ENCODE measurements at places on chromosomes 1 and 21.

DNA sequence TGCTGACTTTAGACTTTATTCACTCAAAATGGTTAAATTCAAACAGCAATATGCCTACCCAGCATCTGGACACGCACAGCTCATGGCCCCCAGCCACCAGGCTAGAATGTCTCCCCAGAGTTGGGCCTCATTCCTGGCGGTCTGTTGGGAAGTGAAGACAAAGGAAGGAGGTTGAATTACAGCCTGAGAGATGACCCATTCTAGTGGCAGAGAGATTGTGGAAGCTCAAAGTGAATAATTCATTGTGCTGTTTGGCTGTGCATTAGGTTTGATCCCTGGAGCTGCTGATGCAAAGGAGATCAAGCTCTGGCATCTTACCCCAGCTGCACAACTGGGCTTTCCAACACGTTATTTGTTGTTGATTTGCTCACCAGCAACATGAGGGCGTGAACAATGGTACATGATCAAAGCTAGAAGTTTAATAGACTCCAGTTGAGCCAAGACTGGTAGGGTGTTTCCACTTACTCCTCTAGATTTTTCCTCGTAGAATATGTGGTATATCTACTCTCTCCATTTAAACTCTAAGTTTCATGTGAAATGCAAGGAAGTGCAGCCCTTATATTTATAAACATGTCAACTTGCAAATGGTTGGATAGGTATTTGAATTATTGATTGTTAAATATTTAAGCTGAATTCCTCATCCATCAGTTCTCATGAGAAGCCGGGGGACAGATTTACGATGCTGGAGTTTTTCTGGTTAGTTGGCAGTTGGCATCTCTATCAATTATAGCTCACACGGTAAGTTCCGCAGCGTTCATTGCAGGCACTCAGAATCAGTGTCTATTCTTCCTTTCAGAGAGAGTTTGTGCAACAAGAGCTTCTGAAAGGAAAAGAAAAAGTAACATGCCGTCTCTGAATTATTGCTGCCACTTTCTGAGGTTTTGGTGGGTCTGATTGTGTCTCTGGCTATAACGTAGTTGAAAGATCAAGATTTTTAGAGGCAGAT lies 222.7 kb downstream of the TM2D1 start:
- DNase-seq = no peak

DNA sequence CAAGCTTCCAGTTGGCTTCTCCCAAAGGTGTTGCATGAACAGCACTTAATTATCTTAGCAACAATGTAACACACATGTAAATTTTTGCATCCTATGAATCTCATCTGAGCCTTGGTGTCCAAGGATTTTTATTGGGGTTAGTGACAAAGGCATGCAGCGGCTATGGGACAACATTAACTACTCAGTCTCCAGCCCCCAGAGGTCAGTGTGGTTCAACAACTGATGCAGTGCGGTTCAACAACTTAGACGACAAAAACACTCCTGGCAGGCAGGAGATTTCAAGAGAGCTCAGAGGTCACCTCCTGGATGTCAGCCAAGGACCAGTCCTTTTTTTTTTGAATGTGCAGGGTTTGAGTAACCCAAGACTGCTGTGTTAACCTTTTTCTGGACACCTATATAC lies 77.5 kb upstream of the HMCN1 start:
- DNase-seq = no peak

- DNase-seq = no peak
Observed at GRCh38 chr1:160082487-160082886, 1.1 kb downstream of the KCNJ9 start.

DNA sequence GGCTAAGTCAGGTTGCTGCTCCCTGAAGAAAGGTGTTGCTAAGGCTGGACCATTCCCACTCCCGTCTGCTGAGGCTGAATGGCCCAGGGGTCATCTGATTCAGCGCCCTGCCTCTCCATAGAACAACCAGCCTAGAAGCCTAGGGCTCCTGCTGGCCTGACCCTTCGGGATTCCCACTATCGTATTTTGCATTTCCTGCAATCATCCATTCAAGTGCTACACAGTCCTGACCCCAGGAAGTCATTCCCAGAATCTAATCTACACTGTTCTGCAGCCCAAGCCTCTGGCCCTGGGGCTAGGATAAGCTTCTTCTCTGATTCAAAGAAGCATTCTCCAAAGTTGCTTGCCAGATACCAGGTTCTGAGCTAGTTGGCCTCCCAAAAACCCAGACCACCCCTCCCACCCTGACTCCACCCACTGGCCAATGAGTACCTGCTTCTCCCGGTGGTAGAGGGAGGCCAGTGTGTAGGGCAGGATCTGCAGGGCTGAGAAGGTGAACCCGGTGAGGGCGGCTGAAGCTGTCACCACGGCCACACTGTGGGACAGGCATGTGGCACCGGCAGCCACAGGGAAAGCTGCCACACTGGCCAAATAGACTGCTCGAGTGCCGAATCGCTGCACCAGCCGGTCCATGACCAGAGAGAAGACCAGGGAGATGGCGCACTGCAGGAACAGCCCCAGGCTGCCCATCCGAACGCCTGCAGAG lies 18.7 kb downstream of the SLC45A3 start:
- no peak for DNase-seq

DNA sequence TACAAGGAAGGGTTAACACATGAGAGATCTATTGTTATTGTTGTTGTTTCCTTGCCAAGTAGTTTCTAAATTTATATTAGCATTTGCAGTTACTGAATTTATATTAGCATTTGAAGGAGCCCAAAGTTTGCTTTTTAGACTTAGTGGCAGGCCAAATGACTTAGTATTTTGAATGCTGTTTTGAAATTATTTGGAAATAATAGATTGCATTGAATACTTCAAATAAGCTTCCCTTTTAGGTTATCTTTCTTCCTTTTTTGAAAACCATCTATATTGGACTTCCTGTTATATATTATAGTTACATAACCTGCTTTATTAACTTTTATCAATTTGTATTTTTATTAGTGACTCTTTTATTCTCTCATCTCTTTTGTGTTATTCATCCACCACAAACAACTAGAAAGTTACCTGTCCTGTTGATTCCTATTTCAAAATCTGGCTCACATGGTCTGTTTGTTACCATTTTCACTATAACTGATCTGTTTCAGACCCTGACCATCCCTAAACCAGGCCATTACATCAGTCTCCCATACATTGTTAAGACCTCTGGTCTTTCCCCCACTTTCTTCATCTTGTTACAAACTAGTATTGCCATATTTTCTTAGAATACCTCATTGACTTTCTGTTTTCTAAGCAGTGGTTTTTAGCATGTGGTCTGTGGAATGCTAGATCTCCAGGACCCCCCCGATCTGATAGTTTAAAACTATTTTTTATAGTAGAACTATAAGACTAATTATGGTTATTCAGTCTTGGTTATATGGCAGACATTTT lies 185.2 kb downstream of the RASAL2 start:
- DNase-seq = no peak

DNA sequence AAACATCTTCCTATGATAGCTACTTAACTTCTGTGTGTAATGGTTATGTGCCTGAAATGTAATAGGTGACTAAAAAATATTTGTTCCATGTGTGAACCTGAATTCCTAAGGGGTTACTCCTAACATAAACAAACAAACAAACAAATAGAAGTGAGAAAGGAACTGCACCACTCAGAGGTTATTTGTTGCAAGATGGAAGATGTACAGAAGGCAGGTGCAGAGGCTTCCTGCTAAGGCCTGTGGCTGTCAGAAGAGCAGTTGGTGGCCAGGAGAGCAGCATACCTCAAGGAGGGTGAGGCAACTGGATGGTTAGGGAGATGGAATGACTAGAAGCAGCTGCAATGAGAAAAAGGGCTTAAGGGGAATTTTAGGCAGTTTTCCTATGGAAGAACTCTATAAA lies 940.6 kb downstream of the TTLL7 start:
- no peak for DNase-seq

DNA sequence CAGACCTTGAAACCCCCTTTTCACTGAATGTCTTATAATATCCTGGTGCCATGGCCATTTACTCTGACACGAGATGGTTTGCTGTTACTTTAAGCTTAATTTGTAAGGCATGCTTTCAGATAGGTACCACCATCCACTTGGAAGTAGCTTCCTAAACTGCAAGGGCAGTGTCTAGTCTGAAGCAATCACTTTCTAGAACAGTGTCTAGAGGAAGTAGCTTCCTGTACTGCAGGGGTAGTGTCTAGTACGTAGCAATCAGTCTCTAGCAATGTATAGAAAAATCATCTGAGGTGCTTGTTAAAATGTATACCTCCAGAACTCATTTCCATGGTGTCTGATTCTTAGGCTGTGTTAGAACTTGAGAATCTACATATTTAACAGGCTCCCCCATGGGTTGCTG lies 42.5 kb downstream of the ZBTB40 start:
- no peak for DNase-seq

DNA sequence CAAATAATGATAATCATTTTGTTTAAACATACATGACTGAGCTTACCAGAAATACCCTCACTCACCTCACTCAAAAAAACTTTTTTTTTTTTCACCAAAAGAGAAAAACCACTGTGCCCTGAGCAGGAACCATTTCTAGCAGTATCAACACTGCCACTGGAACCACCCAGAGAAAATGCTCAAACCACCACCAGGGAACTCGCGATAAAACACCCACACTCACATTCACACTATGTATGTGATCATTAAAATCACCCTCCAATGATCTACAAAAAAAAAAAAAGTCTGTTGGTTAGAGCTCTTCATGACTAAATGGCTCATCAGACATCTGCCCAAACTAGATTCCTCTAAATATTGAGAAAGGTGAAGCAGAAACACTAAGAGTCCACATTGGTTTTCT lies 11.5 kb downstream of the TIAM1 start:
- no peak for DNase-seq

- no peak for DNase-seq
Observed at GRCh38 chr1:169217636-169218035, 111.1 kb downstream of the ATP1B1 start.

DNA sequence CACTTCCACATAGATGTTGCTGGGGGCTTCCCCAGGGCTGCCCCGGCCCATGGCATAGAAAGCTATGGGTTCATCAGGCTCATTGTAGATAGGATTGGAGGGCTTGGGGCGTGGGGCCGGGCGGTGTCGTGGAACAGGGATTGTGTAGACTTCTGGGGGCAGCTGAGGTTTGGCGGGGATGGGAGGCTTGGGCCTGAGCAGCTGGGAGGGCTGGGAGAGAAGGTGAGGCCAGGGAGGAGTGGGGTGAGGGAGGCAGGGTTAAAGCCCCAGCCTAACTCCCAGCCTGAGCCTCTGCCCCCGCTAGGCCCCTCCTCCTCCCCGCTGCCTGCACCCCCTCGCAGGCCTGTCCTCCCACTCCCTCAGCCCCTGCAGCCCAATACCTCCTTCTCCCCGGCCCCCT lies 7.4 kb downstream of the SH2D2A start:
- DNase-seq = no peak

DNA sequence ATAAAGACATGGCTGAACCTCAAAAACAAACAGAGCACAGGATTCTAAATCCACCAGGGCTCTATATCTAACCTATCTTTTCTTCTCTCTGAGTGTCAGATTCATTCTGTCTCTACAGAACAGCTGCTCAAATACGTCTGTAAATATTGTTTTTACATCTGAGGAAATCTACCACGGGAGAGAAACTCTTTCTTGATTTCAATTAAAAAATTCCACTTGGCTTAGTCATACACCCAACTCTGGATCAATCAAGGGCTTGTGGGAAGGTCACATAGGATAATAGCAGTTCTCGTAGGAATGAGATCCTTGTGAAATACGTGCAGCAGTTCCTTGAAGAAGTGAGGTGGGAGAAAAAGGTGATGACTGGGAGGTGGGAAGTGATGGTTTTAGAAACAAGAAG lies 1355.7 kb upstream of the ADGRL2 start:
- DNase-seq = no peak

- no peak for DNase-seq
Observed at GRCh38 chr1:164706606-164706987, 147.6 kb downstream of the PBX1 start.

- DNase-seq = no peak
Observed at GRCh38 chr1:39970274-39970673, 15.3 kb downstream of the MFSD2A start.

DNA sequence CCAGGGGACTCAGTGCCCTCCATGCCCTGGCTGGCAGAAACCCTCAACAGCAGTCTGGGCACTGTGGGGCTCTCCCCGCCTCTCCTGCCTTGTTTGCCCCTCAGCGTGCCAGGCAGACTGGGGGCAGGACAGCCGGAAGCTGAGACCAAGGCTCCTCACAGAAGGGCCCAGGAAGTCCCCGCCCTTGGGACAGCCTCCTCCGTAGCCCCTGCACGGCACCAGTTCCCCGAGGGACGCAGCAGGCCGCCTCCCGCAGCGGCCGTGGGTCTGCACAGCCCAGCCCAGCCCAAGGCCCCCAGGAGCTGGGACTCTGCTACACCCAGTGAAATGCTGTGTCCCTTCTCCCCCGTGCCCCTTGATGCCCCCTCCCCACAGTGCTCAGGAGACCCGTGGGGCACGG lies 2.8 kb upstream of the TAS1R3 start:
- DNase-seq = no peak

DNA sequence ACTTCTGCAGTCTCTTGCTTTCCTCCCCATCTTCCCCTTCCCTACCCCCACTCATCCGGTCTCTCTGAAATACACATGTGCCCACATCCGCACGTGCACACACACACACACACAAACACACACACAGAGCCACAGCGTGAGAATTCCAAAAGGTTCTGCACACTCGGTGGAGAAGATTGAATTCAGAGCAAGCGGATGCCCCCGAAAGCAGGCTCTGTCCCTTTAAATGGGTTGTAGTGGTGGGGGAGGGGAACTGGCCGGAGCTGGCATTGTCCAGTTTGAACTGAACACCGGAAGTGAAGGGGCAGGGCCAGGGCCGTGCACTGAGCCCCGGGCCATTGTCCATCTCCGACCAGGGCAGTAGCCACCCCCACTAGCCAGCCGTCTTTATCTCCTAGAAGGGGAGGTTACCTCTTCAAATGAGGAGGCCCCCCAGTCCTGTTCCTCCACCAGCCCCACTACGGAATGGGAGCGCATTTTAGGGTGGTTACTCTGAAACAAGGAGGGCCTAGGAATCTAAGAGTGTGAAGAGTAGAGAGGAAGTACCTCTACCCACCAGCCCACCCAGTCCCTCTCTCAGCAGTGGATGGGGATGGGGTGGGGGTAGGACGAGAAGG lies 1.3 kb upstream of the LIN28A start:
- no peak for DNase-seq

- no peak for DNase-seq
Observed at GRCh38 chr21:17231771-17232170, 281.1 kb upstream of the CXADR start.

DNA sequence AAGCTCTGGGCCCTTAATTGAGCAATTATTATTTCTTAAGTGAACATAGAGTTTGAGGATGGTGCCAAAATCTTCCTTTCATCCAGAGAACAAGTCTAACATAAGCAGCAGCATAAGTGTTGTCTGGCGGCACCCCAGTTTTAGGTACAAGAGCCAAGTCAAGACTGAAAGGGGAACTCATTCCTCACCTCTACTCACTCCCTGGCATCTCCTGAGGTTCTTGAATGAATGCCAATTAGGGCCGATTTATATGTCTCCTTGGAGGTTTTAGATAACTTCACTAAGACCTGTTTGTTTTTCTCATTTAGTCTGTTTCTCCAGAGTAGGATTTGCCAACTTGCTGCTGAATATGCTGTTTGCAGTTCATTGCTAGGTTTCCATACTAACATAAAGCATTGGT lies 42.6 kb upstream of the ADGRL2 start:
- DNase-seq = no peak

- DNase-seq = no peak
Observed at GRCh38 chr1:226820941-226821718, 49.3 kb upstream of the PSEN2 start.

- no peak for DNase-seq
Observed at GRCh38 chr1:23718482-23718881, 24.8 kb upstream of the ELOA start.

GRCh38 chr1:30911059-30911954 lies 2.7 kb upstream of the SDC3 start:
- DNase-seq = peak; percentile 42

Measured in T-helper 2 cell treated with Interferon-gamma antibody and Interleukin-4, amounts not matched to agents 5 μg/mL and 100 μg/mL, for 36 hours (primary cell).